ENCODE measurements at places on chromosomes 16 and 17.

- no peak for DNase-seq
Measured at GRCh38 chr17:236641-237405, 55.4 kb upstream of the DOC2B start.

DNA sequence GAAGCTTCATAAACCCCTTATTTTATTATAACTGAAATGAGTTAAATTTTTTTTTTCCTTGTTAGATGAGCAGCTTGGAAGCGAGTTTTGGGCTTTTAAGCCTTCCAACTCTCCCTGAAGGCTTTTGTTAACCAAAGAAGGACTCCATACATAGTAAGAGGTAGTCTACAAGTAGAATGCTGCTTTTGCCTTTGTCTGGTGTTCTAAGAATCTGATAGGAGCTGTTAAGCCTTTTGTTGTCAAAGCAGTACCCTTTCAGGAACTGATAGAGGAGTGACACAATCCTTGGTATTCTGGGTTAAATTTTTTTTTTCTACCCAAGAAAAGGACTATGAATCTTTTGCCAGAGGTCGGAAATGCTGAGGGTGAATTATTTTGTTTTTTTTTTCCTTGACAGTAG lies 26.1 kb downstream of the MAP2K4 start:
- DNase-seq, result no peak

DNA sequence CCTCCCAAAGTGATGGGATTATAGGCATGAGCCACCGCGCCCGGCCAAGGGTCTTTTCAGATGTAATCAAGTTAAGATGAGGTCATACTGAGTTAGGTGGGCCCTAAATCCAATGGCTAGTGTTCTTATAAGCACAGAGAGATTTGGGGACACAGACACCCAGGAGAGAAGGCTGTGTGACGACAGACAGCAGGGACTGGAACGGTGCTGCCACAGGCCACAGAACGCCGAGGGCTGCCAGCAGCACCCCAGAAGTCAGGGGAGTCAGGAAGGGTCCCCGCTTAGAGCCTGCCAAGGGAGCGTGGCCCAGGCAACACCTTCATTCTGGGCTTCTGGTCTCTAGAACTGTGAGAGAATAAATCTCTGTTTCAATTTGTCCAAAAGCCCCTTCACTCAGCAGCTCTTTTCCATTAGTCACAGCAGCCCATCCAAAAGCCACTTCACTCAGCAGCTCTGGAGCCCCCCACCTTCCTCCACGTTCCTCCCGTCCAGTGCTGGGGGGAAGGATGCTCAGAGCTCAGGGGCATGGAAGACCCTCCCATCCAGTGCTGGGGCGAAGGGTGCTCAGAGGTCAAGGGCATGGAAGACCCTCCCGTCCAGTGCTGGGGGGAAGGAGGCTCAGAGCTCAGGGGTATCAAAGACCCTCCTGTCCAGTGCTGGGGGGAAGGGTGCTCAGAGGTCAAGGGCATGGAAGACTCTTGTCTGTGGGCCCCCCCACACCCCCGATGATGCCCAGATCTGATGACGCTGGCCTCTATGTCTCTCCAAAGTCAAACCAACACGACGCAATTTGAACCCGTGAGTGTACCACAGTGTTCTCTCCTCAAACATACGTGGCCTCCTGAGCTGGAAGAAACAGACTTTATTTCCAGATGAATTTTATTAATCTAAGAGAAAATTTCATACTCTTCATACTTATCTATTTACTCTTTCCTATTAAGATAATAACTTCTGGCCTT lies 11.9 kb downstream of the RAB40B start:
- DNase-seq, result no peak

DNA sequence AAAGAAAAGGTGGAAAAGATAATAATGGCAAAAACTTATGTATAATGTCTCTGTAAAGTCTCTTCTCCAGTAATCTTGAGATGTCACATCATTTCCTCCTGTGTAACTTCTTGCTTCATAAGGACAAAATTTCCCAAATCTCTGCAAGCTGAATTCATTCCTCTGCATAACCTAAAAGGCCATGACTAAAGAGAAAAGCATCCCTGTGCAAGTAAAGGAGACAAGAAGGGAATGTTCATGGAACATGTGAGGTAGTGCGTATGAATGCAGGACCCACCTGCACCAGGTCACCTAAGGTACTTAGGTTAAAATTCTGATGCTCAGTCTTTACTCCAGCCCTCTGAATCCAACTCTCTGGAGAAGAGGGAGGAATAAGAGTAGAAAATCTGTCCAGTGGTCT lies 46.9 kb upstream of the NLK start:
- no peak for DNase-seq

DNA sequence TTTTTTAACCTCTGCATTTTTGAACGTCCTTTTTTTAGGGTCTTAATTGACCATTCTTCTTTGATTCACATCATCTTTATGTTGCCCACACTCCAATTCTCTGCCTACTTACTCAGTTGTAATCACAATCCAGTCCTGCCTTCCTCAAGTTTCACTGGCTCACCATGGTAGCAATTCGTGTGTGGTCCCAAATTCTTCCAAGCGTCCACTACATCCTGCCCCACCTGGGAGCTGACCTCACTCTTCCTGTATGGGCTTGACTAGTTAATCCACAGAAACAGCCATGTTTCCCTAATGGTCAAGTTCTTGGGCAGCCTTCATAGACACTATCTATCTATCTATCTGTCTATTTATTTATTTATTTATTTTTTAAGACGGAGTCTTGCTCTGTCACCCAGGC lies 7.1 kb downstream of the TLCD2 start:
- no peak for DNase-seq

GRCh38 chr17:37429453-37429852 lies 22.8 kb downstream of the TADA2A start:
- no peak for DNase-seq

DNA sequence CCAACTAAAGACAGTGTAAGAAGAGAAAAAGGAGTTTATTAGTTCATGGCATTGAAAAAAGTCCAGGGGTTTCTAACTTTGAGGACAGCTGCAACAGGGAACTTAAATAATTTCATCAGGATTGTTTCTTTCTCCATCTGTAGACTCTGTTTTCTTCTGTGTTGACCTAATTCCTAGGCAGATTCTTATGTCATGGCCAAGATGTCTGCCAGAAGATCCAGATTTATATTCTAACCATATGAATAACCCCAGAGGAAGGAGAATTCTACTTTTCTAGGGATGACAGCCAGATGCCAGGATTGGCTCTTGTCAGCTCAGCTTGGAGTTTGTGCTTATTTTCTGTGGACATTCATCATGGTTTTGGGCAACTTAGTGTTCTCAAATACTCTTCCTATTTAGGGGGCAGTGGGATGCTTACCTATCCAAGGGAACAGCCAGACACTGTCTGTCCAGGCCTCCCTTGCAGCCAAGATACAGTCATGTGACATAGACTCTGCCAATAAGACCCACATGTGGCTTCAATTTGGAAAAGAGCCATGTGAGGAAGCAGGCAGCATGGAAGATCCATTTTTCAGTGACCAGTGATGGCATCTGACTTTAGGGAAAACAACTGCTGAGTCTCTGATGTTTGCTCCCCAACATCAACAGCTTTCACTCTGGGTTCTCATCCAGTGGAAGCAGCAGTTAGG lies 18.2 kb downstream of the PCTP start:
- no peak for DNase-seq

Measured in pulmonary artery endothelial cell (primary cell).